ENCODE measurements at places on chromosomes 3 and 15.

GRCh38 chr3:10242182-10243065, 5.8 kb upstream of the TATDN2 start:
- no peak for DNase-seq

DNA sequence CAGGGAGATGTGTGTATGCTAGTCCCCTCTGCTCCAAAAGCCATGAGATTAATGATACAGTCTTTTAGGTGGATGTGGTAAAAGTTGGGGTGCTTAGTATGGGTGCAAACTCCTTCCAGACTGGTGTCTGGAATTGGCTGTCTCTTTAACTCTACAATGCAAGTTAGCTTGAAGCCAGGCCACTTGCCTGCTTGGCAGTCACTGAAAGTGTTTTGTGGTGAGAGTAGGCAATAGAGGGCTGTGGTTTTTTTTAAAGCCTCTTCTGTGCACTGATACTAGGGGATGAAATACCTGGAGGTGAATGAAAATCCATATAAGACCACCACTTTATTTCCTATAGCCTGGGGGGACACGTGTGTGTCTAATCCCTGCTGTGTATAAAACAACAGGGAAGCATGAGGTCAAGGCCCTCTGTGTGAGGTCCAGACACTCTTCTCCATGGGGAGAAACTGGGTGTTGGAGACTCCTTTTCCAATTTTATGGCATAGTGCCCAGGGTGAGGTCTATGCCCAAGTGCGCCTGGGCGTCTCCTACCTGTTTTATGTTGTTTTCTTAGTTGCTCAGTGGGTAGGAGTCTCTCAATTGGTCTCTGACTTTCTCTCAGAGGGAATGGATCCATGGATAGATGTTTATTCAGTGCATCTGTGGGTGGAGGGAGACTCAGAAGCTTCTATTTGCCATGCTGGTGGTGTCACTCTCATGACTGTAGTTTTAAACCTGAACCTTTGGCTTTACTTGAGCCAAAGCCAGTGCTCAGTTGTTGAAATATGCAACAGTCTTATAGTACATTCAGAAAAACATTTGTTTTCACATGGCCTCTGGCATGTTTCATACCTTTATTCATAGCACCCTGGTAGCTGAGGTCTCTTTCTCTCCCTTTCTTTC, 327.8 kb upstream of the ATP11B start:
- DNase-seq, result no peak

DNA sequence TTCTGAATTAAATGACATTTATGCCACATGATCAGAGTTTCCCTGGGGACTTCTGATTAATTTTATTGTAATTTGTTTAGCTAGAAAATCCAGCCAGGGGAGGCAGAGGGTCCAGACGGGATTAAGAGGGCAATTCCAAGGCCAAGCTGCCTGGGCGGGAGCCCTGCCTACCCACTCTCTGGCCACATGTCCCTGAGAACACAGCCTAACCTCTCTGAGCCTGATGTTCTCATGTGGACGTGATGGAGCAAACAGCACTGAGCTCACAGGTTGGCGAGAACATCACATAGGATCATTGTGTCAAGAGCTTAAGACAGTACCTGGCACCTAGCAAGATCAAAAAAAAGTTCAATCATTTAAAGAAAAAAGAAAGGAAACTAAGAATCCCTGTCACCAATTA, 1.0 kb downstream of the LRRC2 start:
- DNase-seq, result no peak

DNA sequence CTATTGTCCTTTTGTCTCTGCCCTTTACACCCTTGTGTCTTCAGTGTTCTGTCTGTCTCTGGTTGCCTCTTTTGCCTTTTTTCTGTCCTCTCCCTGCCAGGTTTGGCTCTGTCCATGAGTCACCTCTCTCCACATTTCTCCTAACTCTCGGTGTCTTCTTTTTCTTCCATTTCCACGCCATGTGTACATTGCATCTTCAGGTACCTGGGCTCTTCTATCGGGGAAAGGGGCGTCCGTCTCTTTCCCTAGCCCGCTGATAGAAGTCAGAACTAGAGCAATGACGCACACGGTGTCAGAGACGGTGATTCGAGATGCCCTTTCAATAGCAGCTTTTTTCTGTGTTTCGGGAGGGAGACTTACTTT, 641 bp downstream of the OPA1 start:
- peak; percentile 43 for DNase-seq

- DNase-seq, result no peak
These were observed 83.4 kb downstream of the NEK11 start for GRCh38 chr3:131110087-131110486.

- DNase-seq, result no peak
These were observed 94.6 kb upstream of the UBE2E2 start for GRCh38 chr3:23108451-23109057.

- no peak for DNase-seq
These were observed 261.9 kb downstream of the TBL1XR1 start for GRCh38 chr3:176935194-176935888.

DNA sequence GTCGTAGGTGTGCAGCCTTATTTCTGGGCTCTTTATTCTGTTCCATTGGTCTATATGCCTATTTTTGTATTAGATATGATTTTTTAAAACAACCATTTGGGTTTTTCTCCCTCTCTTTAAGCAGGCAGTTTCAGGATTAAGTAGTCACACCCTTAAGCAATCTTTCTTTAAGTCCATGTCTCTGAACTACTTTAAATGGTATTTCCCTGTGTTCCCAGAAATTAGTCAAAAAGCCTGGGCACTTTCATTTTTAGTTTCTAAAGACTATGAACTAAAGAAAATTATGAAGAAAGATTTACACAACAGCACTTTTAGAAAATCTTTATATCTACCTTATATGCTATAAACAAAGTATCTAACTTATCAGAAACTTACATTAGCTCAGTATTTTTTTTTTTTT, 110.3 kb downstream of the FAIM start:
- DNase-seq, result no peak

GRCh38 chr15:101120473-101120872, 131.4 kb downstream of the CHSY1 start:
- no peak for DNase-seq

DNA sequence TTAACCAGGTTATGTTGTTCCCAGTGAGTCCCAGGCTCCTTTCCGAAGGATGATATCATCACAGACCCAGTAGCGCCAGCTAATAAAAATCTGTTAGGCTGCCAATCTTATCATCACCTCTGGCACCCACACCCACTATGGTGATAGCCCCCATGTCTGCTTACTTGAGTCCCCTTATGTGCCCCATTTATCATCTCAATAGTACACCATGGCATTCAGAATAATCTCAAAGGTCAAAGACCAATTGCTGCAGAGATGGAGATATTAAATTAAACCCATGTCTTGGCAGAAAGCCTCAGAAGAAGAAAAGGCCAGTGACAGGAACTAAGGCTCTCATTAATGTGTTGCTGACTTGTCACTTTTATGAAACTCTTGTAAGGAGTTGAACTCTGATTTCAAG, 32.8 kb downstream of the CPNE4 start:
- DNase-seq, result no peak

GRCh38 chr3:124688581-124689454, 41.4 kb upstream of the UMPS start:
- peak; percentile 58 for DNase-seq

DNA sequence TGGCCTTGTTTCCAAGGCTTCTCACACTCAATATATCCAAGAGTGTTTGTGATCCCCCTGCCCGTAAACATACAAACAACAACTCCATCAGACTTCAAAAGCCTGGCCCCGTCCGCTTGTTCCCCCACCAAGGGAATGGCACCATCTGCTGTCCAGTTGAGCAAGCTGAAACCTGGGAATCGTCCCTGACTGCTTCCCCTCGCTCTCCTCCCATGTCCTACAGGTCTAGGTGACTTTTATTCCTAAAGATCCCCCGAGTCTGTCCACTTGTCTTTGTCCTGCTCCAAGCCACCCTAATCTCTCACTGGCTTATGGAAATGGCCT, 27.9 kb upstream of the FAM174B start:
- DNase-seq, result peak; percentile 36

- peak; percentile 77 for DNase-seq
These were observed 31.1 kb downstream of the CYFIP1 start for GRCh38 chr15:22949074-22949547.

DNA sequence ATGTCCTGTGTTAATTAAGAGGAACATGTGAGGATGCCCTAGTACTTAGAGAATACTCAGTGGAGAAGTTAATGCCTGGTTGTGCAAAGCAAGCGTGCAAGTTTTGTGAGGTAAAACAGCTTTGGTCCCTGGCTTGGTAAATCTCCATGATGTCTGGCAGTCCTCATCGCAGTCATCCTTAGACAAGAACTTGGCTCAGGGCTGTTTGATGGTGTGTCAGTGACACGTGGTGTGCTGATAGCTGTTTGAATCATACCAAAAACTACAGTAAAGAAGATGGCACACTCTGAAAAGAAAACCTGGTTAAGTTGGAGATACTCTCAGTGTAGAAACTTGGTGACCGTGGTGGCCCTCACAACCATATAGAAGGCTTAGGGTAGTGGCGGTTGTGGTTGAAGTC, 361.7 kb downstream of the FEZF2 start:
- no peak for DNase-seq

DNA sequence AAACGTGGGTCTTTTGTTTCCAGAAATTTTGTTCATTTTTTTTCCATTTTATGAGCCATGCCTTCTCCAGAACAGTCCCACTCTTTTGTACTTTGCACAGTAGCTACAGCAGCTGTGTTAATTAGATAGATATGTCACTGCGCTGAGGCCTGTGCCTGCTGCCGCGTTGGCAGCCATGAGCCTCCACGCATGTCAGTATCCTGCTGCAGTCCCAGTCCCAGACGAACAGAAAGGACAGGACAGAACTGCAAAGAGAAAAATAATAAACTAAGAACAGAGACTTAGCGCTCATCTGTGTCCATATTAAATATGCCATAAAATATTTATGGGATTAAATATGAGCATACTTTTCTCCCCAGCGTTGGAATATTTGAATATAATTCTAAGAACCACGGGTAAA, 442.4 kb upstream of the RARB start:
- DNase-seq, result no peak

- no peak for DNase-seq
These were observed 290.6 kb downstream of the SATB1 start for GRCh38 chr3:18134386-18135059.

GRCh38 chr15:35481992-35482391, 64.0 kb downstream of the DPH6 start:
- no peak for DNase-seq

- no peak for DNase-seq
These were observed 11.4 kb downstream of the CHCHD6 start for GRCh38 chr3:126715432-126715831.

DNA sequence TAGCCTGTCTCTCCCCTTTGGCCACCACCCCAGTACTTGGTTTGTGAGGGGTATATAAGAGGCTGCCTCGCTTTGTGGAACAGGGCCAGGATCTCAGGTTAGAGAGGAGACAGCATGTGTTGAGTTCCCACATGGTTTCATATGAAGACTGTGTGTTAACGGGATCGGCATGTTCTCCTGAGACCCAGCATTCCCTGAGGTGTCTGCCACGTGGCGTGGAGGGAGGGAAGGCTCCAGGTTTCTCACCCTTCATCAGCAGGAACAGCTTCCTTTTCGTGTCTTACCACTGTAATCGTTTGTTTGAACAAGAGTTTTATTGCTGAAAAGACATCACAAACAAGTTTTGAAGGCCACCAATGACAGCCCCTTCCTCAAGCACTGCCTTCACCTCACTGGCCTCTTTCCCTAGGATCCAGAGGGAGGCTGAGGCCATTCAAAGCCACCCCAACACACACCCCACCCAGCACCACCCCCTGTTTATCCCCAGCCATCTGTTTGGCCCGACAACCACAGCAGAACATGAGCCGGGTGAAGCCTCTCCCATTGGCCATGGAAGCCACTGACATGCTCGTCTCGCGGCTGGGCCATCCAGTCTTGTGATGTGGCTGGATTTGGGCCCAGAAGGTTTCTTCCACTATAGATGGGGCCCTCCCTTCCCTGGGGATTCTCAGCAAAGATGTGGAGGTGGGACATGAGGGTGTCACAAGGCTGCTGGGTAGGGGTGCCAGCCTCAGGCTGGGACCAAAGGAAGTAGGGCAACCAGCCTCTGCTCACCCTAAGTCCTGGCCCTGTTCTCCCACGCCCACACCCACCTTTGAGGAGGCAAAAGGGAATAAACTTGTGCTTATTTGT, 10.0 kb downstream of the BHLHE40 start:
- DNase-seq, result no peak

DNA sequence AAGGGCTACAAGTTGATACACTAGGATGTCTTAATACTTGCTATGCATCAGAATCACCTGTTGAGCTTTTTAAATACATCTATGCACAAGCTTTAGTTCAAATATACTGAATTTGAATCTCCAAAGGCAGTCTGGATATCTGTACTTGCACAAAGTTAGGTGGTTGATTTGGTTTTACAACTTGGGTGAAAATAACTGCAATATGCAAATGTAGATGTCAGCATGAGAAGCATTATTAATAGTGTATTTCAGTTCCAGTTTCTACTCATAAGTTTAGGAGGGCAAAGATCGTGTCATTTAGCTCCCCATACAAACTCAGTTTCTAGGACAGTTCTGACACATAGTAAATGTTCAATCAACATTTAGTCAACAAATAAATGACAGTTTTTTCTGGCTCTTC, 25.6 kb downstream of the IQCB1 start:
- DNase-seq, result no peak

- no peak for DNase-seq
These were observed 135.7 kb downstream of the MEIS2 start for GRCh38 chr15:36964626-36965025.

DNA sequence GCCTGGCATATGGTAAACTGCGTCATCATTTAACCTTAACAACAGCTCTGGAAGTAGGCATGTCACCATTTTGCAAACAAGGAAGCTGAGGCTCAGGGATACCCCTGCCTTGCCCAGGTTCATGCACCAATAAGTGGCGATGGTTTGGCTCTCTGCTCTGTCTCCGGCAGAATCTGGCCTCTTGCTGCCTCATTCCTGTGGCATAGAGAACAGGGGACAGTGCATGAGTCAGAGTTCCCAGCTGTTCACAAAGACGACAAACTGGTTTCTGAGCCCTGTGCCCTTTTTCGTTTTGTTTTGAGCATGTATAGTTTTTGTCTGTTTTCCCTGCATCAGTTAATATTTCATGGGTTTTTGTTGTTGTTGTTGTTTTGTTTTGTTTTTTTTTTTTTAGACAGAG, 236.8 kb downstream of the OPA1 start:
- DNase-seq, result no peak

GRCh38 chr3:135992072-135992471, 26.5 kb downstream of the PPP2R3A start:
- DNase-seq, result no peak

DNA sequence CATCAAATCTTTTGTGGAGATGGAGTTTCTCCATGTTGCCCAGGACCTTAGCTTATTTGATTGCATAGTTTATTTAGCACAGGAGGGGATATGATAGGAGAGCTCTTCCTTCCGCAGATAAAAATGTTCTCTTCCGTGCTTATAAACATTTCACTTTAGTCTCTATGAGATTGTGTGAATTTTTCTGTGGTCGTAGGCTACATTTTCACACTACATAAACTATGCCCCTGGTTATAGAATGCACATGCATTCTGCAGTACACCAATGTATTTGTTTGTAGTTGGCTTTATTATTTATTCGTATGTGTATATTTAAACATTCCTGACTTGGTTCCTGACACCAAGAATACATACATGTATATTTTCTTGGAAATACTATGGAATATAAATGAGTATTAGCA, 139.2 kb downstream of the UBE2E2 start:
- DNase-seq, result no peak

Data from NCI-H524 (cell line).